ENCODE measurements at places on chromosomes 6 and 20.
A peak's percentile ranks its signal among the peaks of the same experiment; 100 is the strongest.

DNA sequence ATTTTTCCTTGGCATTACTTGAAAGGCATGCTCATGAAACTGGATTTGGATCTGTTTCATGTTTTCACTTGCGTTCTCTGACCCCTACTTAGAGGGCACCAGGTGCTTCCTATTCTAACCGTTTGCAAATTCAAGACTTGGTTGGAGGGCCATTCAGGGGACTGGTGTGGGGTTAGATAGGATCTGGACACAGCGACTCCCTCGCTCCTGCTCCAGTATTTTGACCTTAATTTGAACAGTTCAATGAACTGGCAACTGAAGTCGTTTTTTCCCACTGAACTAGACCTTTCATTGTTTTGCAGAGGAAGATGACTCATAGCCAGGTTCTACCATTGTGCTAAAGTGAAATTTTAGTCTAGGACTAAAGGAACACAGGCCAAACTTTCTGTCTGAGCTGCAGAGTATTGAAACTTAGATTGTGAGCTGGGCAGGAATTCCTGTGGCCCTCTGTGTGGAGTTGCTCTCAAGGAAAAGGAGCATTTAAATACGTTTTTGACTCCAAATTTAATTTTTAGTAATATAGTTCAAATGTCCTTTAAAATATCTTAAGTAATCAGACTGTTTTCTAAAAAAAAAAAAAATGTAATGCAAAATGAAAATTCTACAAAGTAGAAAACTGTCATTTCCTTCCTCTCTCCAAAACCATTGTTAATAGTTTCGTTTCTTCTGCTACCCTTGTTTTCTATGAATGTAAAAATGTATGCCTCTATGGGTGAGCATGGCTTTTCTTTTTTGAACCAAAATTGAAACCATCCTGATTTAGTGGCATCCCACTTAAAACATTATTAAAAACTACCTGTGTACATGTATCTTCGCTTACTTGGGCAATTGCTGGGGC is 64.8 kb downstream of the UTRN start:
- peak; percentile 57 for DNase-seq

DNA sequence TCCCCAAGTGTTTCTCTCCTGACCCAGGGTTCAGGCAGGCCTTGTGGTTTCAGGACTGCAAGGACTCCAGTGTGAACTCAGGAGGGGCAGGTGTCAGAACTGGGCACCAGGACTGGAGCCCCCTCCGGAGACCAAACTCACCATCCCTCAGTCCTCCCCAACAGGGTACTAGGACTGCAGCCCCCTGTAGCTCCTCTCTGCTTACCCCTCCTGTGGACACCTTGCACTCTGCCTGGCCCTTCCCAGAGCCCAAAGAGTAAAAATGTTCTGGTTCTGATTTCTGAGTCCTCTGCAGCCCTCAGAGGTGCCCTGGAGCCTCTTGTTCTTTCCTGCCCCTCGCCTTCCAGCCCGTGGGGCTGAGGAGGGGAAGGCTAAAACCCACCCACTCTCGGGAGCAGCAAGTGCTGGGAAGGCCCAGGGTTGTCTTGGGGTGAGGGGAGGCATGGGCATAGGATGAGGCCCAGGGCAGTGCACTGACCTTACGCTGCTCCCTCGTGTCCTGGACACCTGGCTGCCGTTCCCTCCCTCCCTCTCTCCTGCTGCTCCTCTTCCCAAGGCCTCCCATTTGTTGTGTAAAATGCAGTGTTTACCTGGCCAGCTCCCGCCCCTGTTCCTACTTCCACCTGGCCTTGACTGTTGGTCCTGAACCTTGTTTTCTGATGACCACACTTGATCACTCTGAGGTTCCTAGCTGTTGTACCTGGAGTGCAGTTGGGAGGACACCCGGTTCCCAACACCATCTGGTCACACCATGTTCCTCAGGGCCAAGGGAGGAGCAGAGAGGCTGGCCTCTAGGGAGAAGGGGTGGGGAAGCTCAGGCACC is 9.9 kb downstream of the CNPY3 start:
- DNase-seq = no peak

- DNase-seq = no peak
These were observed 164.4 kb upstream of the AFDN start for GRCh38 chr6:167662075-167662880.

DNA sequence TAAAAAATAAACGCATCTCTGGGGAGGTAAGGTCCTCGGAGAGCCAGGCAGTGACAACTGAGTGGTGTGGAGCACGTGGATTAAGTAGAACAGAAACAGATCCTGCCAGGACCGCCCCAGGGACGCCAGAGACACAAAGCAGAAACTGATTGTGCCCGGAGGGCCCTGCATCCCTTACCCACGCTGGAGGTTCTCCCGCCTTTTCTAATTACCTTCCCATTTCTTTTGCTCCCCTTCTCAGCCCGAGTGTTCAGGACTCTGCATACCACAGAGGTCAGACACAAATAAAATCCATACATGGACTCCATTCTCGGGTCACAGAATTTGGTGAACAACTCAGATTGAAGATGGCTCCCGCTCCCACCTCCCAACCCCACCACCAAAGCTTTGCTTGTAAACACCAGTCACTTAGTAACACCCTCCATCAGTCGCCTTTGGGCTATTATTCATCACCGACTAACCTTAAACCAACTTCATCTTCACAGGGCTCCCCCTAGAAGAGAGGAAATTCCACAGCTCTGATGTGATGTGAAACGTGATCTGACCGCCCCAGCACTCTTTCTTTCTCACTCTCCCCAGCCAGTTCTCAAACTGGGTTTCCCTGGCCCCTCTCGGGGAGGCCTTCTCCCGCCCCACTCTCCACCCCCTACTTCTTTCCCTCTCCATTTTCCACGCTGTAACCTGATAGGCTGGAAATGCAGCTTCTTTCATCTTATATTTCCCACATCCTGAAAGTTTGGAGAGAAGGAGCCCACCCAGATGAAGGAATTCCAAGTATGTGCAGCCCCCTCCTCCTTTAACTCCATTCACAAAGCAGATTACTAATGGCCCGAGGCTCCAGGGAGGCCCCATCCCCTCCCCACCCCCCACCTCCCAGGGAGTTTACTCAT is 32.5 kb upstream of the PIM1 start:
- DNase-seq = peak; percentile 94

DNA sequence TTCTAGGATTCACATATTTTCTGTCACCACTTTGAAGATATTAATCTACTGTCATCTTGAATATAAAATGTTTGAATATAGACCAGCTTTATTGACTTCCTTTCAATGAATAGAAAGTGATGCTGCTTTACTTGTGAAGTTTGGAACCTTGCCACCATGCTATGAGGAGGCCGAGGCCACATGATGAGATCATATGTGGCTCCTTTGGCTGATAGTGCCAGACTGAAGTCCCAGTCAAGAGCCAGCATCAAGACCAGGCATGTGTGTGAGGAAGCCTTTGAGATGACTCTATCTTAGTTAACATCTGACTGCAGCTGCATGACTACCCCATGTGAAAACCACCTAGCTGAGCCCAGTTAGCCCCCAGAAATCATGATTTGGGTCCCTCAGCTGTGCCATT is 169.5 kb downstream of the OTOR start:
- DNase-seq = no peak

DNA sequence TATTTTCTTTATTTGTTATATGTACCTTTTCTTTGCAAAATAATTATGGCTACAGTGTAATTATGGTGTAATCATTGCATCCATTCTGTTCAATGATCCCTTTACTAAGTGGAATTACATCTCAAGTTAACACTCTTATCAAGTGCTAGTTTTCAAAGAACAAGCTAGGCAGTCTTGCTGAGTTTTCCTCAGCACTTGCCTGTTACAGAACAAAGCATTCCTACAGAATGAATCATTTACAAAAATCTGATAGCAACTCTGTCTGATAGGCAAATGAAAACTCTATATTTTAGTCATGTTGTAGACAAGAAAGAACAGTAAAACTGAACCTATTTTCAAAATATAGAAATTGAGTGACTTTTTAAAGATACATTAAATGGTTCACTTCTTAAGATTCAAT is 109.8 kb upstream of the POU3F2 start:
- no peak for DNase-seq

DNA sequence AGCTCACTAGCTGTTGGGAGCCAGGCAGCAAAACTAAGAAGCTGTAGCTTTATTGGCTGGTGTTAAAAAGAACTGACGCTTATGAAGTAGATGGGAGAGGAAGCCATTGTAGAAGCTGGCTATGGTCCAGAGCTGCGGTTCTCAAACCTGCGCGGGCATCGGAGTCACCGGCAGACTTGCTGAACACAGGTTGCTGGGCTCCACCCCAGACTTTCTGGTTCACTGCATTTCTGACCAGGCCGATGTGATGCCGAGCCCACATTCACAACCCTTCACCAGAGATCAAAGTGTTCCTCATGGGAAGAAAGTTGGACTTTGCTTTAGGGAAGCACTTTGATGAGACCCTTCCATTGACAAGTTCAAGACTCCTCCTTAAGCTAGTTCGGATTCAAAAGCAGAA is 231.6 kb downstream of the QKI start:
- DNase-seq = no peak

DNA sequence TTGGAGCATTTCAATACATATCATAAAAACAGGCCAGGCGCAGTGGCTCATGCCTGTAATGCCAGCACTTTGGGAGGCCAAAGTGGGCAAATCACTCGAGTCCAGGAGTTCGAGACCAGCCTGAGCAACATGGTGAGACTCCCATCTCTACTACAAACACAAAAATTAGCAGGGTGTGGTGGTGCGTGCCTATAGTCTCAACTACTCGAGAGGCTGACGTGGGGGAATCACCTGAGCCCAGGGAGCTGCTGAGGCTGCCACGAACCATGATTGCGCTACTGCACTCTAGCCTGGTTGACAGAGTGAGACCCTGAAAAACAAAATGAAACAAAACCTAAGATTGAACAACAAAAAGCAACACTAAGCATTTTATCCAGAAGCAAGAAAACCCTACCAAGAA is 47.2 kb downstream of the BACH2 start:
- DNase-seq = no peak

DNA sequence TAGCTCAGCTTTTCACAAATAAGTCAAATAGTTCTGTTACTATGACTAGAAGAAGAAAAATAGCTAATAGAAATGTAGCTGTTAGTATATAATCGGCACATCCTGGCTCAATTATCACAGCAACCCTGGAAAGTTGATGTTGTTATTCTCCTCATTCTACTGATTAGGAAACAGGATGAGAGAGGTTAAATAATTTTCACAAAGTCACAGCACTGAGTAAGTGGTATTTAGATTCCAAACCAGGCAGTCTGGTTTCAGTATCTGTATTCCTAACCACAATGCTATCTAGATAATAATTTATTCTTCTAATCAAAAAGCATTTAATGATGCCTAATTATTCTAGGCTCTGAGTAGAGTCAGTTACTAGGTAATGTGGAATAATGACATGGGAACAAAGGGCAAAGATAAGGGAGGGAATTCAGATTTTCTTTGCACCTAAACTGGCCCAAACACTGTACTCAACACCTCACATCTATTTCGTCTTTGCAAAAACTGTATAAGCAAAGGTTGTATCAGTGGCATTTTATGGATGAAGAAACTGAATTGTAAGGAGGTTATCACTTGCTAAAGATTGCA is 51.3 kb downstream of the PDE7B start:
- no peak for DNase-seq

DNA sequence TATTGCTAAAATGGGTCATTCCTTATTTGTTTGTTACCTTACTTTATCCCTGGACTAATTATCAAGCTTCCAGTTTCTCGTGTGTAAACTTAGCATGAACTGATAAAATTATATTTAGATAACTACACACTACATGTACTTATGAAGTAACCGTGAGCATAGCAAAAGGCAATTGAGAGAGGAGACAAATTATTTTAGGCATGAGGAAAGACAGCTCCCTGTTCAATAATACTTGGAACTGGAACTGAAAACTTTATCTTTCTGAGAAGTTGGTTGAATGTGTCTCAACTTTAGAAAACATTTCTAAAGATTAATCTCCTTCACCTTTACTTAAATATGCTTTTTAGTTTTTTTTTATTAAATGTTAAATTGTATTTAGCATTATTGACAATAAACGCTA is 11.4 kb downstream of the CRISP3 start:
- DNase-seq = no peak

DNA sequence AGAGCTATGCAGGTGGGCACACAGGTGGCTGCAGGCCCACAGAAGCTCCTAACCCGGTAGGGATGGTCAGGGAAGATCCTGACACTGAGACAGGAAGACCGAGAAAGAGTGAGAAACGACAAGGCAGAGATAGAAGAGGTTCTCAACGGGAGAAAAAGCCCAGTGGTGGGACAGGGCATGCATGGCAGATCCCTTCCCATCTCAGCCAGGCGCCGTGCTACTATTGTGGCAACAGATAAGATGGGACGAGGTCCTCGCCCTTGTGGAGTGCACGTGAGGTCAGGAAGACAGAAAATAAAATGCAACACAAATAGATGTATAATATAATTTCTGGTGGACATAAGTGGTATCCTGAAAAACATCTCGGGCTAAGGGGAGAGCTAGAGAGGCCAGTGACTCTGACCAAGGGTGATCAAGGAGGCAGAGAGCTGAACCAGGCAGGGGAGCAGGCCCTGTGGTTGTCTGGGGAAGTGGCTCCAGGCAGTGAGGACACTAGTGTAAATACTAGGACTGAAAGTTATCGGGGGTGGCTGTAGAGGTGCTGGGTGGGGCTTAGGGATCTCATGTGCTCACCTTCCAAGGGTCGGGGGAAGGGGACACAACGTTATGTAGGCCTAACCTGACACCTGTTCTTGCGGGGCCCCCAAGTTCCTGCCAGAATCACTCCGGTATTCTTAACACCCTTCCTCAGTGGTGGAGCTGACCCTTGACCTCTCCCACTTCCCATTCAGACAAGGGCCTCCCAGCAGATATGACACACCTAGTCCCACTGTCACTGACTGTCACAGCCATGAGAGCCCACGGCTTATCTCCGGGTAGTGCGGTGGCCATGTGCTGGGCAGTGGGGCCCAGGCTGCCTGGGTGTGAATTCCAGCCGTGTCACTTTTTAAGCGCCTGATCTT is 1.0 kb downstream of the SRXN1 start:
- no peak for DNase-seq

- no peak for DNase-seq
These were observed 202.9 kb upstream of the JARID2 start for GRCh38 chr6:15042938-15043337.

DNA sequence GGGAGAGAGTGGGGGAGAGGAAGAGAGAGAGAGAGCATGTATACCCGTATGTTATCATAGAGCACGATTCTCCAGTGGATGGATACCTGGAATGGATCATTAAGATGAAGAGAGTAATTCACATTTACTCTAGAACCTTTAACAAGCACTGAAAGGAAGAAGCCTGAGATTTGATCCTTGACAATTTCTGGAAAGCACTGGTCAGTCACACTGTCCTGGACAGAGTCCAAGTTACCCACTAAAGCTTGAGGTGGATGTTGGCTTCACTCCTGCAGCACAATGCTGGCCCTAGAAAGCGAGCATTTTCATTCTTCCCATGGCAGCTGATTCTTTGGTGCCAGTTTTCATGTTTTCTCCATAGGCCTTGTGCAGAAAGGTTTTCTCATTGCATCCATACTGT is 25.6 kb downstream of the NFYA start:
- DNase-seq = no peak

Data from RWPE1 (cell line).